Esophagus squamous epithelium (tissue), 5 donors: ENCODE measurements at places on chromosomes 11 and 22.

DNA sequence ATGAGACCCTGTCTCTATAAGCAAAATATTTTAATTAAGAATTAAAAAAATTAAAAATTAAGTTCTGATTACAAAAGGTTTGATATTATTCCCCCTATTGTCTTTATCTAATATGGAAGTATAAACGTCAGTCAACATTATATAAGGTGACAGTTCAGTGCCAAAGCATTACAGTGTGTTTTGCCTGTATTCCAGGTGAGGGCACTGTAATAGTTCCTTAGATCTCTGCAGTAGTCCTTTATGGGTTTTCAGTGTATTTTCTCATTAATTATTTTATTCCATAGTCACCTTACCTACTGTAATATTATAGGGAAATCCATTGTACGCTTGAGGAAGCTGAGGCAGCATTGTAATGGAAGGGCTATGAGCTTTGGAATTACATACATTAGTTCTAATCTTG, 33.0 kb downstream of the FAR1 start:
- no peak for DNase-seq

DNA sequence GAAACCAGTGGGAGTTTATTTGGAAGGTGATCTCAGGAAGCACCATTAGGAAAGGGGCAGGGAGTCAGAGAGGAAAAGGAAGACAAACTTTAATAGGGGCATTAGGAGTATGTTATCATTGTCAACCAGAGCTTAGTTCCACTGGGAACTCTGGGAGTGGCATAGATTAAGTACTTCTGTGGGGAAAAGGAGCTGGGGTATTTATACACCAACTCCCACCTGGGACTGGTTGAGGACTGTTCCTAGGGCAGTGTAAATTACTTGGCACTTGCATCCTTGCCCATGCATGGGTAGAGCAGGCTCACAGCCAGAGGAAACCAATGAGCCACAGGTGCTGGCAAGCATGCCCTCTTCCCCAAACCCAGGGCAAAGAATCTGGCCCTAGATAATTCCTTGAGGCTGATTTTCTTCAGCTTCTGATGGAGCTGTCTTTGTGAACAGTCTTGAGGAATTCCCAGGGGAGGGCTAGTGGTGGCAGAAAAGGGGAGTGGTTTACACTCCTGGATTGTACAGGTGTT, 541.2 kb downstream of the MIAT start:
- DNase-seq: no peak

DNA sequence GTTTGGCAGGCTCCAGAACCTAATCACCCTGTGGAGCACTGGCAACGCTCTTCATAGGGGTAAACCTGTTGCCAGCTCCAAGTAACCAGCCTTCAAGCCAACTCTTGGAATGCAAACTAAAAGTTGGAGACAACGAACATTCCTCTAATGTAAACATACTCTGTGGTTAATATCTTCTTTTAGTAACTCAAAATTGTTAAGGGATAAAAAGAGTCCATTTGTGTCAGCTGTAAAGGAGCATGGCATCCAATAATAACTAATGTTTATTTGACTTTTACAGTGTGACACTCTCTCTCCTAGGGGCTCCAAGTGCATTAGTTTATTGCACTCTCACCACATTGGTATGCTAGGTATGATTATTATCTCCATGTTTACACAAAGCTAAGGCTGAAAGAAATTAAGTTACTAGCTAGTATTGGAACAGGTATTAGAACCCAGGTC, 31.0 kb upstream of the AMOTL1 start:
- no peak for DNase-seq

- no peak for DNase-seq
These were observed 27.4 kb downstream of the IL18BP start for GRCh38 chr11:72026090-72026489.

DNA sequence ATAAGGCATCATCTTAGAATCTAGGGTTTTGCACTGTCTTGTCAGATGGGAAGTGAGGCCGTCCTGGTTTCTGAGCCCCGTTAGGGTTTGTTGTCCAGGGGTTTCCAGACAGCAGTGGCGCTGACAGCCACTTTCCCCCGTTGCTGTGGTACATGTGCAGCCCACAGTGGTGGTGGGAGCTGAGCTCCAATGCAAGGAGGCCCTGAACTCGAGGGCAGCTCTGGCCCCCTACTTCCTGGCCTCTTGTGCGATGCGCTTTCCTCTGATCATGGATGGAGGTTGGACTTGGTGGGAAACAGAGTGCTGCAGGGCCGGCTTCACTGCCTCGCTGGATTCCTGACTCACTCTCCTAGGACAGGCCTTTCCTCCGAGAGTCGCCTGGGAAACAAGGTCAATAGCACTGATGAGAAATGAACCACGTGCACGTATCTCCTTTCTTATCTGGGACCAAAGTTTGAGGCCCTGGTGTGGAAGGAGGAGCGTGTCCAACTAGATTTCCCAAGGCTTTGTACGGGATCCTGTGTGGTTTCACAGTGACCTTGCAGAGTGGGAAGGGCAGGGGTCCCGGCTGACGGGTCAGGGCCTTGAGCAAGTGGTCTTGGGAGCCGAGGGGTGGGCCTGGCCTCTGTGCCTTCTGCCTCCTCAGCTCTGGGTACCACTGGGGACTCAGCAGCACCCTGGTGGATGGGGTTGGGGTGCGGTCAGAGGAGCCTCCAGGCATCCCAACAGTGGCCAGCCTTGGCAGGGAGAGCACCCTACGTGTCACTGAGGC, 3.7 kb downstream of the PHRF1 start:
- DNase-seq: no peak

- no peak for DNase-seq
These were observed 15.2 kb downstream of the DHCR7 start for GRCh38 chr11:71432761-71433647.

DNA sequence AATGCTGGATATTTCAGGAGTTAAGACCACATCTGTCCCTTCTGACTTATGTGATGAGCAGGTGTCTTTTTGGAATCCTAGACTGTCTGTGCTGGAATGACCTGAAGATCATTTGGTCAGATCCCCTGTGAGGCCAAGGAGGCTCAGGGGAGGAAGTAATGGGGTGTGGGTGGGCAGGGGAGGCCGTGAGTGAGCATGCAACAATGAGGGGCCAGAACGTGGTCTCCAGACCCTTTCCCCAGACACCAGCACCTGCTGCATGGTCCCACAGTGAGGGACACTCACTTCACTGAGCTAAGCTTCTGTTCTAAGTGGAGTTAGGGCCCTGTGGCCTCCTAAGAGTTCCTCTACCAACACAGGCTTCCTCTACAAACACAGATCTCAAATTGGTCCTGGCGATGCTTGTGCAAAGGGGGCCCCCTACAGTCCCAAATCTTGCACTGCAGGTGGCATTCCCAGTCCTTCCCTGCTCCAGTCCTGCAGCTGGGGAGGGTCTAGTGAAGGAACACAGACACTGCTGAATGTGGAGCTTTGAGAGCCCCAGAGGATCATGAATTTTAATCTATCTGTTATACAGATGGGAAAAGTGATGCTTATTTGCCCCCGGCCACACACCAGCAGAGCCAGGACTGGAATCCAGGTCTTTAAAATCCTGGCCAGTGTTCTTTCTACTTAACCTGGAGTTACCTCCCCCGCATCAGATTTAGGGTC, 7.4 kb downstream of the USP2 start:
- DNase-seq: no peak

- DNase-seq: no peak
These were observed 93.0 kb downstream of the ME3 start for GRCh38 chr11:86579406-86579731.

GRCh38 chr11:67266449-67267187, at the start of gene GRK2:
Gene GRK2, plus strand, starts transcription at chr11:67266473. Its CDS starts 227 bp downstream, at chr11:67266700.
- no peak for DNase-seq

- DNase-seq: no peak
These were observed 3.0 kb upstream of the WEE1 start for GRCh38 chr11:9570313-9571025.

DNA sequence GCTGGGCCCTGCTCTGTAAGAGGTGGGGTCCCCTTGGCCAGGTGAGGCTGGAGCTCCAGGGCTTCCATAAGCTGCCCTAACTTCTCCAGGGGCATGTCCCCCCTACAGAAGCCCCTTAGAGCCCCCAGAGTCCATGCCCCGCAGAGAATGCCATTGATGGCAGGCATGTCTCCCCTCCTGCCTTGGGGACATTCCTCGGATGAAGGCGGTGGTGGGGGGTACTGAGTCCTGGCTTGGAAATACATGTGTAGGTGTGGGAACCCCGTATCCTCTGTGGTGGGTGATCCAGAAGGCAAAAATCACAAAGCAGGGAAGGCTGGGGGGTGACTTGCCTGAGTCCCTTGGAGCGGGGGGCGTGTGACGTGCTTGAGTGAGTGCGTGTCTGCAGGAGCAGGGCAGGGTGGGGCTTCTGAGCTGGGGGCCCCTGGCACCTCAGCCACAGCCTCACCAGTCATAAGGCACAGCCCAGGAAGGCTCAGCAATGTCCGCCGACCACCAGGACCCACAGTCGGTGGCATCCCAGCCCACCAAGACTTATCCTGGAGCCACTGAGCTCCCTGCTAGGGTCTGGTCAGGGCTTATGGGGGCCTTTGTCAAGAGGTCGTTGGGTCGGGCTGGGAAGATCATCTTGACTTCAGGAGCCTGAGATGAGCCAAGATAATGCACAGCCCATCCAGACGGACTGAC, 69.8 kb upstream of the KCNQ1OT1 start:
- no peak for DNase-seq

GRCh38 chr22:32858121-32858703, 56.7 kb downstream of the TIMP3 start:
- DNase-seq: no peak

- DNase-seq: no peak
These were observed 37.4 kb upstream of the ST14 start for GRCh38 chr11:130122141-130122575.

- DNase-seq: no peak
These were observed 55.9 kb downstream of the SHISAL1 start for GRCh38 chr22:44256556-44257485.

DNA sequence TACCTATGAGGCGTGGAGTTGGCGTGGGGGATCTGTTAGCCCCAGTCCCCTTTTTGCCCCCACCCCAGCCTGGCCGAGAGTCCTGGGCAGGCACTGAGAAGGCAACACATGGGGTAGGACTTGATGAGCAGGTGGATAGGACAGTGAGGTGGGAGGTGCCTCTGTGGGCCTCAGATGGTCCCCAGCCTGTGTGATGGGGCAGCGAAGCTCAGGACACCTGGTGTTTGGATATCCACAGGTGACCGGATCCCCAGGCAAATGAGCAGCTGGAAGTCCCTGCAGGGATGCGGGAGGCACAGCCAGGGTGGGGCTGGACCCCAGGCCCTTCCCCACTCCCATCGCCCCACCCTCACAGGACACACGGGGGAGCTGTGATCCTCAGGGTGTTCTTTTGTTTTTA, 9.7 kb downstream of the FBLN1 start:
- DNase-seq: no peak

GRCh38 chr11:93541884-93542810, 1.0 kb downstream of the SMCO4 start:
- no peak for DNase-seq

GRCh38 chr22:33971561-33971961, 51.3 kb upstream of the LARGE1 start:
- no peak for DNase-seq

GRCh38 chr11:45385423-45385822, 99.3 kb upstream of the SYT13 start:
- no peak for DNase-seq

GRCh38 chr11:65363770-65364169, 9.2 kb downstream of the TIGD3 start:
- no peak for DNase-seq

- DNase-seq: no peak
These were observed 338.8 kb downstream of the MIAT start for GRCh38 chr22:26996154-26996553.

GRCh38 chr11:75508051-75508561, 17.6 kb downstream of the GDPD5 start:
- DNase-seq: no peak

- DNase-seq: no peak
These were observed 161.0 kb downstream of the FCHSD2 start for GRCh38 chr11:72981080-72981479.

DNA sequence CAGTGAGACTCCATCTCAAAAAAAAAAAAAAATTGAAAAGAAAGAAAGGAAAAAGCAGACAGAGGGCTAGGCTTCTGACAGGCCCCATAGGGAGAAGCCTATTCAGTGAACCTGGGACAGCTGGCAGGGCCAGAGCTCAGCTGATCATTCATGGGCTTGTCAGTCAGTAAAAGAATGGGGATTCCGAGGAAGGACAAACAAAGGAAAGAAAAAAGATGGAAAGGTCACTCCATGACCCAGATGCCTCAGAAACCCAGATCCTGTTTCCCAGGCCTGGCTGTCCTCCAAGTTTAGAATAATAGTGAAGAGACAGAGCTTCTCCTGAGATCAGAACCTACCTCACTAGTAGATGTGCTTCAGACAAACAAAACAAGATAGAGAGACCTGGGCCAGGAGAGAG, 34.3 kb upstream of the ASPHD2 start:
- no peak for DNase-seq

DNA sequence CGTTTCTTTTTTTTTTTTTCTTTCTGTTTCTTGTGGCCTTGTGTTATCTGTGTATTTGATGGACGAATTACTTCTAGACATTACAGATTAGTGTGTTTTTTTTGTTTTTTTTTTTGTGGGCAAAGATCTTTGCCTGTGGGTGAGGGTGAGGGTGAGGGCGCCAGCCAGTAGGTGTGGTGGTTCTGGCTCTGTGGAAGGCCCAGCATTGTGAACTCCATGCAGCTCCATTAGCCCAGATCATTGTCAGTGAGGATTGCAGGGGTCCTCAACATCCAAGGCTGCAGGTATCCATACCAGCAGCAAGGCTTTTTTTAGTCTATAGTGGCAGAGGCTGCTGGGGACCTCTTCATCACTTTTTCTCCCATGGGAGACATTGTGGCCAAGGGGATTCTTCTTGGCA, 13.7 kb downstream of the BIRC2 start:
- DNase-seq: no peak

DNA sequence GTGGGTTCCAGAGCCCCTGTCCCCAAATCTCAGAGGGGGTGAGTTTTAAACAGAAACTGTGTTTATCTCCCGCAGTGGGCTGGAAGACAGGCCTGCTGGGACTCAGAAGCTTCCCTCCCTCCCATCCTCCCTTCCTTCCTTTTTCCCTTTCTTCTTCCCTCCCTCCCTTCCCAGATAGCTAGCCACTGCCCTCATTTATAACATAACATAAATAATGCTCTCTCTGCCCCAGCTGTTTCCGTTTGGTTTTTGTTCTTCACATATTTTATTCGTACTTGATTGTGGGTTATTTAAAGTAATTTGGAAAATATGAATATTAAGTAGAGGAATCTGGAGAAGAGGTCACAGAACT, 140.9 kb downstream of the TEAD1 start:
- no peak for DNase-seq
